Bladder microvascular endothelial cell (primary cell): ENCODE measurements at places on chromosomes 3 and 15. TPM values are rescaled to one million over a fixed set of nuclear protein-coding genes. Genes with fewer than 3 reads are reported as not detected.

Gene PRR20G
- total RNA-seq, result not detected in 2 replicates

Gene CDCP1
- 0.16 and 0.38 TPM in 2 replicates for total RNA-seq

Gene SNRK
- total RNA-seq, result 124 and 147 TPM in 2 replicates

Gene GP9
- not detected in 2 replicates for total RNA-seq

Gene SLC28A2
- not detected in 2 replicates for total RNA-seq

Gene ROBO2
- total RNA-seq, result under 0.01 and 0.06 TPM in 2 replicates

Gene CD200R1
- not detected in 2 replicates for total RNA-seq

Gene PLA2G4E
- total RNA-seq, result not detected in 2 replicates

Gene DYNLT2B
- 5.0 and 5.5 TPM in 2 replicates for total RNA-seq

Gene SLC12A1
- not detected in 2 replicates for total RNA-seq

Gene GNB5
- 15.4 and 35.1 TPM in 2 replicates for total RNA-seq

Gene SCAMP5
- 5.3 and 5.9 TPM in 2 replicates for total RNA-seq

Gene RYK
- total RNA-seq, result 52.6 and 111 TPM in 2 replicates

Gene NAALADL2
- 0.44 and 0.65 TPM in 2 replicates for total RNA-seq

Gene SPATA12
- 0.13 TPM in 1 of 2 replicates, not detected in the other for total RNA-seq

Gene BSN
- under 0.01 and 0.06 TPM in 2 replicates for total RNA-seq

Gene ITGB5
- 128 and 147 TPM in 2 replicates for total RNA-seq

Gene CCDC54
- total RNA-seq, result not detected in 2 replicates

Gene PLXNB1
- total RNA-seq, result 8.6 and 46.9 TPM in 2 replicates

Gene TM4SF1
- total RNA-seq, result 1,004 and 1,541 TPM in 2 replicates

Gene SKOR1
- under 0.01 TPM in 1 of 2 replicates, not detected in the other for total RNA-seq

Gene FES
- 57.5 and 97.1 TPM in 2 replicates for total RNA-seq

Gene GP5
- 0.06 TPM in 1 of 2 replicates, not detected in the other for total RNA-seq

Gene SLC25A20
- total RNA-seq, result 19.3 and 31.0 TPM in 2 replicates
